ENCODE measurements at places on chromosomes 5 and 9.

DNA sequence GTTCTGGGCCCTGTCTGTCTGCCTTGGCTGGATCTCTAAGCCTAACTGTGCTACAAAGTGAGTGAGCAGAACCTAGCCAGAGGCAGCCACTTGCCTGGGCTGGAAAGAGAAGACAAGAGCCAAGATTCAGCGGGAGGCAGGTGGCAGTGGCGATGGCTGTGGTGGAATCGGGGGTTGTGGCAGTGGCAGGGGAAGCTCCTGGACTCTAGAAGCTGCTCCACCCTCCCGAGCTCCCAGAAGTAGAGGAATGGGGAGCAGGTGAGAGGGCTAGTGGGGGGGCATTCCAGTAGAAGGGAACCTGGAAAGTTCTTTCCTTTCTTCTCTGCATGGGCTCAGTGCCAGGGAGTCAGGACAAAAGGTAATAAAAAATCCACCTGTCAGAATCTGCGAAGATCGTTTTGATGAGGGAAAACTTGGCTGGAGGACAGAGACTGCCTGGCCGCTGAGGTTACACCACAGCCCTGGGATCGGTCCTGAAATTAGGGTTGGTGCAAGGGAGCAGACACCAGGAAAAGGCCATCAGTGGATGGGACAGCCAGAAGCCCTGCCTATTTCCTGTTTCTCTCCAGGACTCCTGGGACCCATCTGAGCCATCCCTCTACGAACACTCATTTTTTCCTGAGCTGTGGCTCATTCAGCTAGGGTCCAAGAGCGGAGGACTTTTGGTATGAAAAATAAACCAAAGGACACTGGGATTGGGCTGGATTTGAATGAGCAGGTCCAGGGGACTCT is 1.6 kb downstream of the CRAT start:
- DNase-seq, result peak; percentile 41

DNA sequence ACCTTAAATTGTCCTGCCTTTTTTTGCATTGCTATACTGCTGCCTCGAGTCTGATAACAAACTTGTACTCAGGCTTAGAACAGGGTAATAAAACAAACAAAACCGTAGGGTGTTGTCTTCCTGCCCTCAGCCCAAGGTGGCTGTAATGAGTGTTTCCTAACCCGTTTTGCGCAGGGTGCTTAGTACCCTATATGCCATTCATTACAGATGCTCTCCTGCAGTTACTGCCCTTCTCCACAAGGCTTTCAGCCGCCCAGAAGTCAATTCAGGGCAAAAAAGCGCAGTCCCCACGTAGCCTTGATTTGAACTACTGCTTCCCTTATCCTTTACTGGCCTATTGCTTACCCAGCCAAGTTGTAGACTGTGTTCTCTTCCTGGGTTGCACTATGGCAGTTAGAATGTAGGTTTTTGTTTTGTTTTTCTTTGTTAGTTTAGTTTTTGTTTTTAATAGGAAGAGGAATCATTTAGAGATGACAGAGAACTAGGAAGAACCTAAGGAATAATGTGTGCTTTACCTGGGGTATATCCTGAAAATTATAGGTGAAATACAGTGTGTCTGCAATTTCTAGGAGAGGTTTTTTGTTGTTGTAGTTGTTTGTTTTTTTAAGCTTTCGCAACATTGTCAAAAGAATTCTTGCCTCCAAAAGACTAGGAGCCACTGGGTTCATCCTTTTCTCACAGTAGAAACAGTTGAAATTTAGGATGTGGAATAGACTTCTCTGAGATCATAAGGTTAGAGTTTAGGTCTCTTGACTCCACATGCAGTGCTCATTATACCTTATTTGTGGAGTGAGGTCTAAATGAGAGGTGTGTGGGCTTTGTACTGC is 1.3 kb downstream of the HMGXB3 start:
- peak; percentile 41 for DNase-seq

- DNase-seq, result no peak
Measured at GRCh38 chr5:116468583-116468982, 106.0 kb downstream of the SEMA6A start.

DNA sequence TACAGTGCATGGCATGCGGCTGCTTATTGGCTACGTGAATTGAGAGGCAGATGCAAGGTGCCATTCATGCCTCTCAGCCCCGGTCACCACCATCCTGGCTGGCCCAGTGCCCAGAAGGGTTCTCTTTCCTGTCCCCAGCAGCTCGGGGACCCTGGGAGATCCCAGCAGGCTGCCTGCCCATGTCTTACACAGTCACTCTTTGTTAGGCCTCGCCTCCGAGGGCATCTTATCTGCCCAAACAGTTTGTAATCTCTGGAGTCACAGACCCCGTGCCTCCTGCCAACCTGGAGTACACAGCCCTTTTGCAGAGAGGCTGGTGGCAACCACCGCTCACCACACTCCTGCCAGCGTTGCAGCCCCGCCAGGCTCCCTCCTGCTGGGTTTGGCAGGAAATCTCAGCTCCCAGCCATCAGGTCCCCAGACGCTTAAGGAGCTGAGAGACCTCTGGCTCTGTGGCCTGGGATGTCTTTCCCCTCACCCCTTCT is 7.0 kb upstream of the AK1 start:
- DNase-seq, result no peak

- DNase-seq, result no peak
Measured at GRCh38 chr9:135718616-135719015, 16.6 kb downstream of the KCNT1 start.

DNA sequence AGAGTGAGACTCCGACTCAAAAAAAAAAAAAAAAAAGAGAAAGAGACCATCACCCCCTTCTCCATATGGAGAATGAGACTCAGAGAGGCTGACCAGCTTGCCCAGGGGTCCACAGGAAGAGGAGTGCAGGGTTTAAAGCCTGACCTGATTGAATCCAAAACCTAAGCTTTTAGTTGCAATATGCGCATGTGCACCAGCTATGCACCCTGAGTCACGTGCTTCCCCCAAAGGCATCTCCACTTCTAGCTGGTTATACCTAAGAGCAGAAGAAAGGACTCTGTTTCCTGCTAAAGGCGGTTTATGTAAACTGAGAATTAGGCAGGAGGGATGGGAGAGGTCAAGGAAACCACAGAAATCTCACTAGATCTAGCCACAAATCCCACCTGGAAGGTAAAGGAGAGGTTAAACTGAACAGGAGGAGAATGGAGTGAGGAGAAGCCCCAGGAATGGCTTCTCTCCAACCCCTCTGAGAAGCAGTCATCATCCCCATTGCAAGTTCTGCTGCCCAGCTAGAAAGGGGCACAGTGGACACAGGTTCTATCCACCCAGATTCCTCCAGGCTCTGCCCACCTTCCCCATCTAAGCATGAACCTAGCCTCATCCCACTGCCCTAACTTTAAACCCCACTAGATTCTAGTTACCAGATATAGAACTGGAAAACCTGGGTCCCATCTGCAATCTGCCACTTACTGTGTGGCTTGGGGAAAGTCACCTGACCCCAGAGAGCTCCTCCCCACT is 171.3 kb downstream of the ACTL7B start:
- DNase-seq, result no peak

DNA sequence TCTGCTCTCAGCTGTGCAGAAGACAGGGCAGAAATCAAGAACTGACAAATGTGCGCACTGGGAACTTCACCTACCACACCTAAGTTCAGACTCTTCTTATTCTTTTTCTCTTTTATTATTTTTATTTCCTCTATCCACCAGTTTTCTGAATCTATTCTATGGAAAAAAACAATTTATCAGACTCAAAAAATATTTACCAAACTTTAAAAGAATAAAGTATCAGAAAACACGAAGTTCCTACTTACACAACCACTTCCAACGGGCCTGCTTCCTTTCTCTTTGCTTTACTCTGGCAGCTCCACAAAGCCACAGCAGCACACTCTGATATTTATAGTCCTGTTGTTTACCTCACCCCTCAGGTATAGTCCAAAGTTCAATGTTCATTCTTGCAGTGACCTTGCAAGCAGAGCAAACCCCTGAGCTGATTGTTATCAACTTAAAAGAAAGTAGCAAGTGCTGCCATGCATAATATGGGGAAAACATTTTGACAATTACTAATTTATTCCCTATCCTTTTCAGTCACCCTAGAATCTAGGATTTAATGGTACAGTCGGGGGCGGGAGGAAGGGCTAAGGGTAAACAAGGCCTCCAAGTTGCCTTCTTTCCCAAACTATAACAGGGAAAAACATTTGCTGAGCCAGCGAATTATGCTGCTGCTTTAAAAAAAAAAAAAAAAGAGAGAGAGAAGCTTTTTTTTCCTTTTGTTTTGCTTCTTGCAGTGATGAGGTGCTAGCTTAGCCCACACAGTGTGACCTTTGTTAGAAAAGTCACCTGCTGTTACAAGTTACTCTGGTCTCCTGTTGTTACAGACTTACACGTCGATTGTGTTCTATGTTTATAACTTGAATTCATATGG is at the start of gene SELENOP:
Gene SELENOP (minus strand): TSS at position 302 of the 856 bp plus-strand sequence. CDS start 3,539 bp downstream, outside the sequence.
- DNase-seq, result peak; percentile 74

DNA sequence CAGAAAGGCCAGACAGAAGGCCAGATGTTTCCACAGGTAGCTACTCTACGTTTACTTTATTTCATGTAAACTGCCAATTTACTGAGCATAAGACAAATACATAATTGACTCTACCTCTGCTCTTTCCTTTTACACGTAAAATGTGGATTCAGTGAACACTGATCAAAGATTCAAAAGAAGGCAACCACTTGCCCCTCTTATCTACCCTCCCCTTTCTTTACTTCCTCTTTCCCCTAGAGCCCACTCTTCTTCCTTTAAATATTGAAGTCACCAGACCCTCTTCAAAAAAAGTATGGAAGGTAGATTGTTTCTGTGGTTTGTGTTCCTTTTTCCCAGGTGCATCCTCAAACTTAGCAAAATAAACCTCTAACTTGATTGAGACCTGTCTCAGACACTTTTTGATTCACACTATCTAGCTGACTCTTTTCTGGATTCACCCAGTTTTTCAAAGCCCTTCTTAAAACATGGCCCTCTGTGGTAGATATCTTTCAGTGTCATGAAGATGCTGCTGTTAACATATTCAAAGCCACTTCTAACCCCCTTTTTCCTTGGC is 6.7 kb downstream of the FAM114A2 start:
- DNase-seq, result no peak

- DNase-seq, result no peak
Measured at GRCh38 chr9:91572811-91573210, 149.2 kb upstream of the NFIL3 start.

- no peak for DNase-seq
Measured at GRCh38 chr9:77210116-77210515, 32.8 kb downstream of the VPS13A start.

DNA sequence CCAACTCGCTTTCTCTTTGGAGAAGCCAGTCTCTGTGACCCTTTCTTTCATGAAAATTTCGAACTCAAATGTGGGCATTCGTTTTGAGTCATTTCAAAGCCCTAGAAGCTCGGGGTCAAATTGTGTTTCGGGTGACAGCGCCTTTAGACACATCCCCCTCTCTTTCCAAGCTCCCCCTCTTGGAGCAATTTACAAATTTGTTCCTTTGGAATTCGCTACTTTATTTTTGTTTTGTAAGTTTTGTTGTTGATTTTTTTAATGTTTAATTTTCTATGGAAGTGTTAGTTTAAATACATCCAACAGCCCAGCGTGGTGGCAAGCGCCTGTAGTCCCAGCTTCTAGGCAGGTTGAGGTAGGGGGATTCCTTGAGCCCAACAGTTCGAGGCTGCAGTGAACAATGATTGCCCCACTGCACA is 4.6 kb upstream of the BARX1 start:
- no peak for DNase-seq

- no peak for DNase-seq
Measured at GRCh38 chr9:38621434-38622287, 1.3 kb upstream of the ANKRD18A start.

GRCh38 chr5:141880961-141881801 is 3.0 kb upstream of the PCDH1 start:
- DNase-seq, result no peak

DNA sequence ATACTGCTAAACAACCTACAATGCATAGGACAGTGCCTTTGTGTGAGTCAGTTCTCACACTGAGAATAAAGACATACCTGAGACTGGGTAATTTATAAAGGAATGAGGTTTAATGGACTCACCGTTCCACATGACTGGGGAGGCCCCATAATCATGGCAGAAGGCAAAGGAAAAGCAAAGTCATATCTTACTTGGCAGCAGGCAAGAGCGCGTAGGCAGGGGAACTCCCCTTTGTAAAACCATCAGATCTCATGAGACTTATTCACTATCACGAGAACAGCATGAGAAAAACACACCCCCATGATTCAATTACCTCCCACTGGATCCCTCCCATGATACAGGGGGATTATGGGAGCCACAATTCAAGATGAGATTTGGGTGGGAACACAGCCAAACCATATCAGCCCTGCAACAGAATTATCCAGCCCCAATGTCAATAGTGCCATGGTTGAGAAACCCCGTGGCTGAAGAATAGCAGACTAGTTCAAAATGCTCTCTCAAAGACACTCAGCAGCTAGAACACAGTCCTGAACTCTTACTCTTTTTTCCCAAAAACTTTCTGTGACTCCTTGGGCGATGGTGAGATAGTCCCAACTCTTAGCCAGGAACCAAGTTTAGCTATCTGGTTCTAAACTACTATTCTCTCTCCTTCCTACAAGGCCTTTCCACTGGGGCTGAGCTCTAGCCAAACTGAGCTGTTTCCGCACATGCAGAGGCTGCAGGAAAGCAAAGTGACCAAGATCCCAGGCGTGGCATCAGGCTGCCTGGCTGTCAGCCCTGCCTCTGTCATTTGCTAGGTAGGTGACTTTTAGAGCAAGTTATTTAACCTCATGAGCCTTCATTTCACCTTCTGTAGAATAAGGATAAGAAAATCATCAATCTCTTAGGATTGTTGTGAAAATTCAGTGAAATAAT is 21.7 kb downstream of the FAT2 start:
- DNase-seq, result no peak

- DNase-seq, result no peak
Measured at GRCh38 chr5:167770461-167770860, 521.0 kb upstream of the WWC1 start.

DNA sequence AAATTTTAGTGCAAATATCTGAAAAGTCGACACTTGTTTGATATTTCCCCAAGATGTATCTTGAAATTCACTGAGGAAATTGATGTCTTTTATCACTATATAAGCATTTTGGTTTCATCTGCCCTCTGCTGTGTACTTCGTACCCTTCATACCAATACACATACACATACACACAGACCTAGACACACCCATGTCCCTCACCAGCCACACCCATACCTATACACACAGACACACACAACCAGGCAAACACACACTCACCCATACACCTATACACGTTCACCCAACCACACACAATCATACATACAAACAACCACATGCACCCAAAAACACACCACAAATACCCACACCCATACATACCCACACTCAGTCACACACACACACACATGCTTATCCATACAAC is 367.8 kb downstream of the HINT1 start:
- DNase-seq, result no peak

- no peak for DNase-seq
Measured at GRCh38 chr5:121533814-121534213, 317.9 kb upstream of the FTMT start.
